ENCODE measurements at places on chromosomes 13 and 19.

GRCh38 chr19:12695997-12696365 lies 450 bp downstream of the FBXW9 start:
- no peak for DNase-seq

DNA sequence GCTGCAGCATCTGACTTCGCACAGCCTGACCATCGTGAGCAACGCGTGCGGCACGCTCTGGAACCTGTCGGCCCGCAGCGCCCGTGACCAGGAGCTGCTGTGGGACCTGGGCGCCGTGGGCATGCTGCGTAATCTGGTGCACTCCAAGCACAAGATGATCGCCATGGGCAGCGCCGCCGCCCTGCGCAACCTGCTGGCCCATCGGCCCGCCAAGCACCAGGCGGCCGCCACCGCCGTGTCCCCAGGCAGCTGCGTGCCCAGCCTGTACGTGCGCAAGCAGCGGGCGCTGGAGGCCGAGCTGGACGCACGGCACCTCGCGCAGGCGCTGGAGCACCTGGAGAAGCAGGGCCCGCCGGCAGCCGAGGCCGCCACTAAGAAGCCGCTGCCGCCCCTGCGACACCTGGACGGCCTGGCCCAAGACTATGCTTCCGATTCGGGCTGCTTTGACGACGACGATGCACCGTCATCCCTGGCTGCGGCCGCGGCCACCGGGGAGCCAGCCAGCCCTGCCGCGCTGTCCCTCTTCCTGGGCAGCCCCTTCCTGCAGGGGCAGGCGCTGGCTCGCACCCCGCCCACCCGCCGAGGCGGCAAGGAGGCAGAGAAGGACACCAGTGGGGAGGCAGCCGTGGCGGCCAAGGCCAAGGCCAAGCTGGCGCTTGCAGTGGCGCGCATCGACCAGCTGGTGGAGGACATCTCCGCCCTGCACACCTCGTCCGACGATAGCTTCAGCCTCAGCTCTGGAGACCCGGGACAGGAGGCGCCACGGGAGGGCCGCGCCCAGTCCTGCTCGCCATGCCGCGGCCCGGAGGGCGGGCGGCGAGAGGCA lies 13.6 kb downstream of the C19orf25 start:
- DNase-seq: peak; percentile 81

- no peak for DNase-seq
Observed at GRCh38 chr13:85386424-85386823, 412.8 kb downstream of the SLITRK6 start.

- DNase-seq: peak; percentile 15
Observed at GRCh38 chr19:15631817-15632216, 8.9 kb upstream of the CYP4F3 start.

DNA sequence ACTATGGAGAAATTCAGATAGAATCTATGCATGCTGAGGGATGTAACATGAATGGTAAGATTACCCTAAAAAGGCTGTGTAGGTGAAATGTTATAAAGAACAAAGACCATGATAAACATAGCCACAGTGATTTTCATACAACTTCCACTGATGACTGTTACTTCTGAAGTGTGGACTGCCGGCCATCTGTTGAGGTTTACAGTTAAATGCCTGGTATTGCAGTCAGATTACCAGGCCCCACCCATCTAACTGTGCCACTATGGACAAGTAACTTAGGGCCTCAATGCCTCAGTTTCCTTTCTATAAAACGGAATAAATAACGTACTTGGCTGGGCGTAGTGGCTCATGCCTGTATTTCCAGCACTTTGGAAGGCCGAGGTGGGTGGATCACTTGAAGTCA lies 395.6 kb downstream of the KLF12 start:
- DNase-seq: no peak

GRCh38 chr19:57850553-57851017 lies 926 bp downstream of the ZNF587 start:
- DNase-seq: peak; percentile 83

- DNase-seq: no peak
Observed at GRCh38 chr19:10752237-10752912, 34.5 kb downstream of the DNM2 start.

DNA sequence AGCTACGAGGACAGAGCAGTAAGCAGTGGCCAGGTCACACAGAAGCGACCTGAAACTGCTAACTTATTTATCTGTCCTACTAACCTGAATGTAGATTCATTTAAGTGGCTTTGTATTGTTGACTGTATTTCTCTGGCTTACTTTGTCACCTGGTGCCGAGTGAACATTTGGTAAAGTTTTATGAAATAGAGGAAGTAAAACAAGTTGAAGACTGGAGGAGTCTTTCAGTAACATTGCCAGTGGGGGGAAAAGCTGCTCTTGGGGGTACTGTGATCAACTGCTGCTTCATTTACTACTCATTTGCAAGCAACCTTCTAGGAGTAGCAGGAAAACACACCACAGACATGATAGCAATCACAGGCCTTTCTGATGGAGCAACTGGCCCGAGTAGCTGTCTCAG lies 615.0 kb downstream of the FGF9 start:
- no peak for DNase-seq

DNA sequence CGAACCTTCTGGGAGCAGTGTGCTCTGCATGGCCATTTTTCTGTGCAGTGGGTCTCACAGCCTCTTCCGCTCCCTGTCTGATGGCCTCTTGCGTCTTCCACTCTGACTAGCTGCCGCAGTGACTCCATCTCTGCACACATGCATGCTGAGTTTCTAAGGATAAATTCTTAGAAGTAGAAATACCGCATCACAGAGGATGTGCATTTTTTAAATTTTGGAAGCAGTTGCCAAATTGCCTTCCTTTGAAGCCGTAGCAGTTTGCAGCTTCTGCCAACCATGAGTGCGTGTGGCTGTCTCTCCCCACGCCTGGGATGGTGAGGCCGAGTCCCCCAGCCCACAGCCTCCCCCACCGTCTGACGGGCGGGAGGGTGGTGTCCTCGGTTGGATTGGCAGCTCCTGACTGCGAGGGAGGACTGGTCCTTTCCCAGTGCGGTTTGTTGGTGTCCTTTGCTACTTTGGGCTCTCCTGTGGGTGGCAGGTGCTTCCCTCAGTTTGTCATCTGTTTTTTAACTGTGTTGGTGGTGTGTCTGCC lies 9.8 kb downstream of the FZR1 start:
- no peak for DNase-seq

GRCh38 chr13:78680115-78680561 lies 21.2 kb upstream of the OBI1 start:
- no peak for DNase-seq

DNA sequence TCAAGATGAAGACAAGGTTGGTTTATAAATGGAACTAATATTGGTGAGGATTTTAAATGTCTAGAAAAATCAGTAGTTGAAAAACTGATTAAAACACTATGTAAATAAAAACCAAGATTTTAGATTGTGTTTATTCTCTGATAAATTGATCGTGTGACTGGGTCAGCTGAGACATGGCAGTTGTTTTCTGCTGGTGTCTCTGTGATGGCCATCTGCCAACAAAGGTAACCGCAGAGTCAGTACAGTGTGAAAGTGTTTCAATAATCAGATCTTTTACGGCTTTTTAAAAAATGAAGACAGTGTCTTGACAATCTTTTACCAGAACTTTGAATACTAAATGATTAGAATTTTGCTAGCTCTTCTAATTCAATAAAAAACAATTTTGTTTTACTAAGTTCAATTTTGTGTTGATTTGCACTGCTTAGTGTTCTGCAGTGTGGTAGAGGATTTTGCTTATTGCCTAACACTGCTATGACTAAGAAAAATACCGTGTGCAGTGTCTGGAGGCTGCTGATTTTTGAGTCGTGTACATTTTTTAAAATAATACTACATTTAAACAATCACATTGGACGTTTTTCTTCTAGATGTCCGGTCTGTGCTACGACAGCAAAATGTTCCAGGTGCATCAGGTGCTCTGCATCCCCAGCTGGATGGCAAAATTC lies 32.7 kb upstream of the GPR183 start:
- peak; percentile 69 for DNase-seq

- DNase-seq: no peak
Observed at GRCh38 chr13:23822252-23822824, 66.9 kb downstream of the MIPEP start.

DNA sequence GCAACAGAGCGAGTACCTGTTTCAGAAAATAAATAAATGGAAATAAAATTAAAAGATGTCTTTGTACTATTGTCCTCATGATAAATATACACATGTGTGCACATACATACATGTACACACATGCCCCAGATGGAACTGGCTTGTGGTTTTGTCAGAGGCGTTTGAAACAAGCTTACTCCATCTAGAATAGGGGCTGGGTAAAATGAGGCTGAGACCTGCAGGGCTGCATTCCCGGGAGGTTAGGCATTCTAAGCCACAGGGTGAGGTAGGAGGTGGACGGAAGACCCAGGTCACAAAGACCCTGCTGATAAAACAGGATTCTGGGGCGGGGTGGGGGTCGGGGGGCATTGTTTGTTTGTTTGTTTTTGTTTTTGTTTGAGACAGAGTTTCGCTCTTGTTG lies 8.1 kb upstream of the SIN3B start:
- DNase-seq: no peak

GRCh38 chr19:33210266-33210940 lies 15.2 kb downstream of the SLC7A10 start:
- no peak for DNase-seq

DNA sequence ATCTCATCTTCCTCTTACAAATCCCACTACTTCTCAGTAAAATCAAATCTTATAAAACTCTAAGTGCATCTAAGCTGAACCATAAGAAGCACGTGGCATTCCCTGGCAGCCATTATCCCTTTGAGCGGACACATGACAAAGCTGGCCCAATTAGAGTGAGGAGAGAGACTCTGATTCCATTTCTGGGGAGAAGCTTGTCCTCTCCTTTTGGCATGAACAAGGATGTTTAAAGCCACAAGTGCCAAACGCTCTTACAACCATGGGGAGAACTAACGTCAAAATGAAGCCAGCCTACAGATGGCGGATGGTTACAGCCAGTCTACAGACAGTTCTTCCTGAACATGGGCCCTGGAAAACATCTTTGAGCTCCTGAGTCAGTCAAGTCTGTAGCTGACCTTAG lies 231.3 kb downstream of the LHFPL6 start:
- no peak for DNase-seq

DNA sequence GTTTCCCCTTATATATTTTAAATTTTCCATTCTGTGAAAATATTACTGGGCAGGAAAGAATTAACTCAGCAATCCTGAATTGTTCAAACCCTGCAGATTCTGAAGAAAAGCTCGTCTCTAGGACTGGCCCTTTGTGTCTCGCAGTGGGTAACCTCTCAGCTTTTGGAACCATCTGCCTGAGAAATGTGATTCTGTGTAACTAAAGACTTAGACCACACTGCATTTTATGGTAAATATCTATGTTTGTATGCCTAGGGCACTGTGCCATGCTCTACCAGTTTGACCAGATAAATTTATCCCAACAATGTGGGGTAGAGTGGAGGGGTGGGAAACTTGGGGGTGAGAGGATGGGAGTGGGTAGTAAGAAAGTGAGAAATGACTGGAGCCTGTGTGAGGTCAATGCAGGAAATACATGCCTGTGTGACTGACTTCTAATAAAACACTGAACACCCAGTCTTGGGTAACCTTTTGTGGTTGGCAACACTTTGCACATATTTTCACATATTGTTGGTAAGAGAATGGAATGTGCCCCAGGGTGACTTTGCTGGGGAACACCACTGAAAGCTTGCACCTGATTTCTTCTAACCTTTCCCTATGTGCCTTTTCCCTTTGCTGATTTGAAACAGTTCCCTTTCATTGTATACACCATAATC lies 1181.9 kb downstream of the OLFM4 start:
- peak; percentile 29 for DNase-seq

DNA sequence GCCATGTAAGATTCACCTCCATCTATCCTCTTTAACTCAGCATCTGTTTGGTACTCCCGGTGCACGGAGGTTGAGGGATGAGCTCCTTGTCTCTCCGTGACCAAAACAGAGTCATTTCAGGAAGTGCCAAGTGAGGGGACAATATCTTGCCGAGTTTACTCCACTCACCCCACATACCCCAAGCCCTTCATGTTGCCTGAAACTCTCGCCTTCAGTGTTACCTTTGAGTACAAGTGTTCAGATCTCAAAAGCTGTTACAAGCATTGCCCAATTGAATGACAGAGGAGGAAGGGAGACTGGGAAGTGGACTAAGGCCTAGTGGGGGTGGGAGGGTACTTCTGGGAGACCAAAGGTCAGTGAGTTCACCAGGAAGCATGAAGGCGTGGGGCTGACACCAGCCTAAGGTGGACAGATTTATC lies 6.0 kb upstream of the SIGLEC12 start:
- no peak for DNase-seq

DNA sequence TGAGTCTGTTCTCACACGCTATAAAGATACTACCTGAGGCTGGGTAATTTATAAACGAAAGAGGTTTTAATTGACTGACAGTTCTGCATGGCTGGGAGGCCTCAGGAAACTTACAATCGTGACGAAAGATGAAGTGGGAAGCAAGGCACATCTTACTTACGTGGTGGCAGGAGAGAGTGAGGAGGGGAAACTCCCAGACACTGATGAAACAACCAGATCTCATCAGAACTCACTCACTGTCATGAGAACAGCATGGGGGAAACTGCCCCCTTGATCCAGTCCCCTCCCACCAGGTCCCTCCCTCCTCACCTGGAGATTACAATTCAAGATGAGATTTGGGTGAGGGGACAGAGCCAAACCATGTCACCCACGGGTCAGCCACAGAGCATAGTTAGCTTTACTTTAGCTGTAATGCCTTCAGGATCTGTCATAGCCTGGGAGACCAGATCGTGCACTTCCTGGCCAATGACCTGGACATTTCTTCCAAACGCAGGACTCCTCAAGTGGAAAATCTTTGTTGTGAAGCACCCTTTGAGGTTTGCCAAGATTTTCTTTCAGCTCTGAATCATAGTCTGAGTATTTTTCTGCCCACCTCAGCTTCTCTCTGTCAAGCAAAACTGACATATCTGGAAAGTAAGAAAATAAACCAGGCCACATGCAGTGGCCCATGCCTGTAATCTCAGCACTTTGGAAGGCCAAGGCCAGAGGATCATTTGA lies 25.2 kb upstream of the HIF3A start:
- DNase-seq: no peak

- no peak for DNase-seq
Observed at GRCh38 chr19:52345162-52345561, 9.1 kb downstream of the ZNF610 start.

- DNase-seq: peak; percentile 19
Observed at GRCh38 chr13:47459512-47459911, 541.6 kb downstream of the SUCLA2 start.

DNA sequence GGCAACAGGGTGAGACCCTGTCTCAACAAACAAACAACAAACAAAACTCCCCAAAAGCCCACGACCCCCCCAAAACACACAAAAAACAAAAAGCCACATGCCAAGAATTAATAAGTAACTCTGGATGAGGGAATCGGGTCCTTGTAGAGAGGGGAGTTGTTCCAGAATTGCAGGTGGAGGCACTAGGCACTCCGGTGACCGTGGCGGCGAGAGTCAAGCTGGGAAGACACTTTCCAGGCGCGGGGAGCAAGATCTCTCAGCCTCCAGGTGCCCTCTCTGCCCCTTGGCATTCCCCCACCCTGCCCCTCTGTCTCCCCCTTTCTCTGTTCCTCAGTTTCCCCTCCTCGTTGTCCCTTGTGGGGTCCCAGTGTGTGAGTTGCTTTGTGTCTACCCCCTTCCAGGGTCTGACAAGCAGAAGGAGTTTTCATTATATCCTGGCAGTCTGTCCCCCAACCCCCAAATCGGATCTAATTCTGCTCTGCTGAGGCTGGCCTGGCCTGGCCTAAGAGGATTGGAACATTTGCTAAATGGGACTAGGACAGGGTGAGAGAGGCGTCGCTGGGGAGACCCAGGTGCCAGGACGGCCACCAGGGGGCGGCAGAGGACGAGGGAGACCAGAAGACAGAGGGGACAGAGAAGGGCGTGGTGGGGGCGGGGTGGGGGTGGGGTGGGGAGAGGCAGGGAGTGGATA lies 8.3 kb upstream of the CRX start:
- DNase-seq: peak; percentile 69

GRCh38 chr13:44396701-44397580 lies 23.3 kb downstream of the SERP2 start:
- DNase-seq: peak; percentile 76
